SK-N-SH (cell line): ENCODE measurements at places on chromosomes 1 and 21. TPM values are rescaled to one million over a fixed set of nuclear protein-coding genes. Genes with fewer than 3 reads are reported as not detected.
A peak's percentile ranks its signal among the peaks of the same experiment; 100 is the strongest.

DNA sequence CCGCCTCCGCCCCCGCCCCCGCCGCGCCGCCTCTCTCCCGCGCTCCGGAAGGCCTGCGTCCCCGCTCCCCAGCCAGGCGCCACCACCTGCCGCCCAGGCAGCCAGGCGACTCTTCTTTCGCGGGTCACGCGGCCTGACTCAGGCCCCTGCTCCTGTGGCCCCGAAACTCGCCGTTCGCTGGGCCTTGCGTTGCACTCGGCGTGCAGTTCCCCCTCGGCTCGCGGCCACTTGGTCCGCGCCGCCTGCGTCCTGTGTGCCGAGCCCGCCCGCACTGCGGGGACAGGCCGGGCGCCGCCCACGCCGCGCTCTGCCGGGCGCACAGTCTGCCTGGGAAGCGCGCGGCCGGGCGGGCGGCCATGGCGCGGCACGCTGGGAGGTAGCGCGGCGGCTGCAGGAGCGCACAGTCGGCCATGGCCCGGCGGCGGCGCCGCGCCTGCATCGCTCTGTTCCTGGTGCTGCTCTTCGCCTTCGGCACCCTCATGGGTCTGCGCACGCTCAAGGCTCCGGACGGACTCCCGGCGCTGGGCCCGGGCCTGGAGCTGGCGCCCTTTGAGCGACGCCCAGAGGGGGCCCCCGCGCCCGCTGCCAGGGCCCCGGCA, at the start of gene MANEAL:
MANEAL (plus strand) TSS at position 75 of the 599 bp plus-strand sequence; CDS start at position 411, 336 bp downstream.
- H3K4me1 ChIP-seq, result no peaks in the 10 kb centered on the region
- H3K27me3 ChIP-seq, result peaks cover 18% of the 10 kb centered on the region; the same call in 1 of the 2 replicates
- peak within 1 kb of the TSS; percentile 63; the same call in 1 of the 2 replicates for H3K4me3 ChIP-seq
- H3K27ac ChIP-seq, result no peak within 1 kb of the TSS

ILDR2 gene
- polyA plus RNA-seq, result 0.05 and 0.24 TPM in 2 replicates

DNA sequence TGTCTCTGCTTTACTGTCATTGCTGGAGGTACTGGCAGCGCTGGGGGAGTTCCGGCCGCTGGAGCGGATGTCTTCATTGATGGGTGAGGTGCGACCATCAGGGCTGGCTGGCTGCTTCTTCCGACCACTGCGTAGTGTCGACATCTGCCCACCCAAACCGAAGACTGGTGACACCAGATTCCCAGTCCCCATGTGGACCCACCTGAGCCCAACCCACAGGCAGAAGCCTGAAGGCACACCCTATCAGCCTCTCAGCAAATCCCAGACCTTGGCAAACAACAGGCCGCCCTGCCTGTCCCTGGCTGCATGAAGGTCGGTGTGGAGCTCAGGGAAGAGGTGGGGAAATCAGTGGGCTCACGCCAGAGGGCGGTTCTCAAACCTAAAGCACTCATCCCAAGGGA, 44.8 kb downstream of the SLC45A1 start:
- no peaks in the 10 kb centered on the region for H3K27me3 ChIP-seq
- H3K27ac ChIP-seq, result no peak overlapping the region
- no peak for DNase-seq
- no peak overlapping the region for H3K4me3 ChIP-seq
- peaks cover 8% of the 10 kb centered on the region for H3K36me3 ChIP-seq
- peaks cover 17% of the 10 kb centered on the region; the same call in 1 of the 2 replicates for H3K4me1 ChIP-seq

DNA sequence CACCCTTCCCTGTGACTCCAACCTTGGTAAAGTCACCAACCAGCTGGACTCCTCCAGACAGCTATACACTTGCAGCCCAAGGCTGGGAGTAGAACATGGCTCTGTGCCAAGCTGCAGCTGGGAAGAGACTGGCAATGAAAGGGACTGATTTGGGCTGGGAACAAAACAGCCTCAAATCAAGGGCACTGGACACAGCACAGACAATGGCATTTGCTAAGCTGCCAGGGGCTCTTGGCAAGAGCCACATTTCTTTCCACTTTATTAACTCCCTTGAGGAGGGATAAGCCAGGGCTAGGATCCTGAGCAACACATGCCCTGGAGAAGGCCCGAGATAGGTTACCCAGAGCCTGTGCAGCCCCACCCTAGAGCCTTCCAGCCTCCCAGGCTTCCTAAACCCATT, 12.0 kb downstream of the SYT11 start:
- H3K27me3 ChIP-seq, result no peaks in the 10 kb centered on the region
- peaks cover 24% of the 10 kb centered on the region for H3K4me1 ChIP-seq
- no peak overlapping the region for H3K4me3 ChIP-seq
- H3K27ac ChIP-seq, result peak overlapping the region; percentile 61
- H3K36me3 ChIP-seq, result peaks cover 13% of the 10 kb centered on the region
- peak; percentile 73 for DNase-seq

DNA sequence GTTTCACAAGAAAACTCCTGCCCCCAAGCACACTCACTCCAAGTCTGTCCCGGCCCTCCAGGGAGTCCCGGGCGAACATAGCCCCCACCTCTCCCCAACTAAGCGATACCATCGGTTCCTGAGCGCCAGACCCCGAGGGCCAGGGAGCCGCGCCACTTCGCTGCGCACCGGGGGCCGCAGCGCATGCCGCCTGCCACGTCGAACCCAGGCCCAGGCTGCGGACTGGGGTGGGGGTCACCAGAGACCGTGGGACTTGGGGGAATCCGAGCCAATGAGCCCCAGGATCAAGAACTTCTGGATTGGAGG, 801 bp downstream of the RSPO1 start:
- no peaks in the 10 kb centered on the region for H3K36me3 ChIP-seq
- no peak overlapping the region for H3K27ac ChIP-seq
- peaks cover 77% of the 10 kb centered on the region for H3K27me3 ChIP-seq
- peak; percentile 70 for DNase-seq
- no peaks in the 10 kb centered on the region for H3K4me1 ChIP-seq
